KG1 (cell line): ENCODE measurements at places on chromosomes 4 and X.

DNA sequence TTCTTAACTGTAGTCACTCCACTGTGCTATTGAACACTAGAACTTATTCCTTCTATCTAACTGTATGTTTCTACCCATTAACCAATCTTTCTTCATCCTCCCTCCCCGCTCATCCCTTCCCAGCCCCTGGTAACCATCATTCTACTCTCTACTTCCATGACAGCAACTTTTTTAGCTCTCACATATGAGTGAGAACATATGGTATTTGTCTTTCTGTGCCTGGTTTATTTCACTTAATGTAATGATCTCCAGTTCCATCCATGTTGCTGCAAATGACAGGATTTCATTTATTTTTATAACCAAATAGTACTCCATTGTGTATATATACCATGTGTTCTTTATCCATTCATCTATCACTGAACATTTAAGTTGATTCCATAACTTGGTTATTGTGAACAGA, 186.5 kb downstream of the GABRB1 start:
- DNase-seq, result no peak

GRCh38 chr4:742742-743311, 37.2 kb downstream of the PCGF3 start:
- DNase-seq, result no peak

- no peak for DNase-seq
Measured at GRCh38 chr4:57405359-57405758, 295.2 kb upstream of the IGFBP7 start.

- no peak for DNase-seq
Measured at GRCh38 chrX:20472148-20472547, 205.4 kb upstream of the RPS6KA3 start.

- DNase-seq, result no peak
Measured at GRCh38 chr4:184812199-184812542, 13.6 kb downstream of the ACSL1 start.

- no peak for DNase-seq
Measured at GRCh38 chr4:74460833-74461232, 15.9 kb downstream of the AREG start.

DNA sequence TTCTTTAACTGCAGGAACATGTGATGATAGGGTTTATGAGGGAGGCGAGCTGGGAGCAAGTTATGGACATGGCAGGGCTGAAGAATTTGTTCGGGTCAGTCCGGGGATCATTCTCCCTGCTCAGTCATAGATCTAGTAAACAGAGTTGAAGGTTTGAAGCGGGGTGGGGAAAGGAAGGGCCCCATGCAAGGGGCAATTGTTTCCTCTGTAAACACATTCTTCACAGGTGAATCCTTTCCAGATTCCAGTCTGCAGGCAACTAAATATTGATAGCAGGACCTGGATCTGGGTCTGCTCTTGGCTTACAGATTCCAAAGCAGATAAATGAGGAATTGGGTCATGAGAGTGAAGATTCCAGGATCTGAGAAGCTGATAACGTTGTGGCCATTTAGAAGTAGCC, 44.3 kb upstream of the ARHGAP24 start:
- DNase-seq, result no peak

- no peak for DNase-seq
Measured at GRCh38 chr4:7116705-7117104, 48.8 kb upstream of the GRPEL1 start.

DNA sequence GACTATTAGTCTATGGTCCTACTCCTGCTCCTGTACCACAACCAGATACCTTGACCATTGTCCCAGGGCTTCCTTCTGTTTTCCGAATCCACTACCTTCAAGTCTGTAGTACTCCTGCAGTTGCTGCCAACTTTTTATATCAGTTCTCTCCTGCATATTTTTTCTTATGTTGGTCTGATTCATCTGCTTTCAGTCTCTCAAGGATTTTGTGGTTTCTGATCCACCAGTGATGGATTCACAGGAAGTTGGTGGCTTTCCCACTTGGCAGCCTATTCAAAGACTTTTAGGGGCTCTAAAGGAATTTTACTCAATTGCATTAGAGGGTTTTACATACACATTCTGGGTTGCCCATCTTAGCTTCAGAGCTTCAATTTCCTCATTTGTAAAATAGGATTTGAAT, 23.6 kb downstream of the KIF4A start:
- DNase-seq, result no peak

GRCh38 chr4:40878548-40879055, 128.8 kb downstream of the NSUN7 start:
- no peak for DNase-seq

- no peak for DNase-seq
Measured at GRCh38 chr4:118279328-118279727, 73.5 kb downstream of the PRSS12 start.

- no peak for DNase-seq
Measured at GRCh38 chr4:155617296-155617695, 49.4 kb upstream of the GUCY1A1 start.

DNA sequence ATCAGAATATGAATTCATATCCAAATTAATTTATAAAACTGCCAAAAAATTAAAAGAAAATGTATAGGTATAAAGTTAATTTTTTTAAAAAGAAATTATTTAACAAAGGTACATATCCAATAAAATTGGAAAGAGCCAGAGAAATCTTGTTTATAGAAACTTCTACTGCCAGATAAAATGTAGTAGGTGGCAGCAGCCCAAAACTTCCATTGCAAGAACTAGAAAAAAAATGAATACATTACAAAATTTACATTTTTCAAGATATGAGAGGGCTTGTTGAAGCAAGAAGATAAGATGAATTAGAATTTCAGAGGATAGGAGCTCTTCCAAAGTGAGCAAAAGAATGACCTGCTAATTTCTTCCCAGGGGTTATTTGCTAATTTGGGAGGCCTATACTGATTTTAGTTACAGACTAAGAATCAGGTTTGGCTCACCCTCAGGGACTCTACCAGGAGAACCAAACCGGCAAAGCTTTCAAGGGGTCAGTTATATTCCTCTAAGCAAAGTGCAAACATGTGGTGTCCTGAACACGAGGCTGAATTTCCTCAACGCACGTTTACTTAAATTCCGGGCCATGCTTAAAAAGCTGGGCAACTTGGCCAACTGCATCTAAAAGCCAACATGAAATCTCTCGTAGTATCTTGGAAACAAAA, 17.5 kb downstream of the ANKRD50 start:
- DNase-seq, result no peak

- no peak for DNase-seq
Measured at GRCh38 chr4:173415885-173416653, 17.2 kb upstream of the SCRG1 start.

- DNase-seq, result no peak
Measured at GRCh38 chr4:67436742-67437141, 108.6 kb downstream of the CENPC start.

GRCh38 chrX:9866633-9867032, 80.4 kb downstream of the SHROOM2 start:
- no peak for DNase-seq

GRCh38 chr4:94208918-94209317, 1.3 kb downstream of the SMARCAD1 start:
- no peak for DNase-seq

- DNase-seq, result peak; percentile 37
Measured at GRCh38 chr4:108172753-108173598, 4.2 kb upstream of the LEF1 start.

DNA sequence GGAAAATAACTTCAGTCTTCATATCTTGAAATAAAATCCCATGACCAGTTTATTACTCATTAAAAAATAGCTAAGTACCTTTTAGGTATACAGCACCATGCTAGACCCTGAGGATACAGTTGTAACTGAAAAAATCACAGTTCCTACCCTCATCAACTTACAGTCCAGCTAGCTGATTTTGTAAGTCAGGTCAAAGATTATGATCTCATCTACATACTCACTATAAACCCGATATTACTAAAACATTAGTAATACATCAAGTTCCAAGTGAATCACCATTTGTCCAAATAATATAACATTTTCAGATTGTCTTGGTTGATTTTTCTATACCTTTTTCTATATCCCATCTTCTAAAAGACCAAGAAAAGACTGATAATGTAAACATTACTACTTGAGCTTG, 333.9 kb downstream of the INPP4B start:
- no peak for DNase-seq

DNA sequence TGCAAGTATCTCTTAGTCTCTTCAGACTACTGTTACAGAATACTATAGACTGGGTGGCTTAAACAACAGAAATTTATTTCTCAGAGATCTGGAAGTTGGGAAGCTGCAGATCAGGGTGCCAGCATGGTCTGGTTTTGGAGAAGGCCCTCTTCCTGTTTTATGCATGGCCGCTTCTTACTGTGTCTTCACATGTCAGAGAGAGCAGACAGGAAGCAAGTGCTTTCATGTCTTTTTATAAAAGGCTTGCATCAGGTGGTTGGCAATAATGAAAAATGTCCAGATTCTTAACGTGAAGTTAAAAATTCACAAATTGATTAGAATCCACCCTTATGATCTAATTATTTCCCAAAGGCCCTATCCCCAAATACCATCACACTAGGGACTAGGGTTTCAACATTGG, 284.9 kb downstream of the RPA4 start:
- no peak for DNase-seq

DNA sequence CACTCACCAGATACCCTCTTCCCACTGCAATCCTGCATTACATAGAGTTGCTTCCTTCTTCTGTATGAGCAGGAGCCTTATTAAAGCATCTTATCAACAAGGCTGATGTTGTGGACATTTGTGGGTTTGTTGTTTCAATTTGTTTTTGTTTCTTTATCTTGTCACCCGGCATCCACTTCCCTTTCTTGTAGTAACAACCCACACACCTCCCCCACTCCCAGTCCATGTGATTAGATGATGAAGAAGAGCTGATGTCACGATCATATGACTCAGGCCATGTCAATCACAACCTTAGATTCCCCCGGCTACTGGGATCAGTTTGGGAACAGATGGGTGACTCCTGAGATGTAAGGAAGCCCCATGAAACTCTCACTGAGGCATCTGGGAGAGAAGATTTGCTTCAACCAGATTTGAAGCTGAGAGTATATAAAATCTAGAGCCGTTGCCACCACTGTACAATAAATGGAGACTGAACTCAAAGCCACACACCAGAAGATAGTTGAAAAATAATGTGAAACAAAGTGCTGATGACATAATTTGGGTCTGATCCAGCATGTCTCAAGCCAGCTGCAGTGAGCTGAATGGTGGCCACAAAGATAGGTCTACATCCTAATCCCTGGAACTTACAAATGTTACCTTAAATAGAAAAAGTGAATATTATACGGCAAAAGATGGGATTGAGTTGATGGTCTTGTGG, 34.1 kb upstream of the SRD5A3 start:
- DNase-seq, result no peak

DNA sequence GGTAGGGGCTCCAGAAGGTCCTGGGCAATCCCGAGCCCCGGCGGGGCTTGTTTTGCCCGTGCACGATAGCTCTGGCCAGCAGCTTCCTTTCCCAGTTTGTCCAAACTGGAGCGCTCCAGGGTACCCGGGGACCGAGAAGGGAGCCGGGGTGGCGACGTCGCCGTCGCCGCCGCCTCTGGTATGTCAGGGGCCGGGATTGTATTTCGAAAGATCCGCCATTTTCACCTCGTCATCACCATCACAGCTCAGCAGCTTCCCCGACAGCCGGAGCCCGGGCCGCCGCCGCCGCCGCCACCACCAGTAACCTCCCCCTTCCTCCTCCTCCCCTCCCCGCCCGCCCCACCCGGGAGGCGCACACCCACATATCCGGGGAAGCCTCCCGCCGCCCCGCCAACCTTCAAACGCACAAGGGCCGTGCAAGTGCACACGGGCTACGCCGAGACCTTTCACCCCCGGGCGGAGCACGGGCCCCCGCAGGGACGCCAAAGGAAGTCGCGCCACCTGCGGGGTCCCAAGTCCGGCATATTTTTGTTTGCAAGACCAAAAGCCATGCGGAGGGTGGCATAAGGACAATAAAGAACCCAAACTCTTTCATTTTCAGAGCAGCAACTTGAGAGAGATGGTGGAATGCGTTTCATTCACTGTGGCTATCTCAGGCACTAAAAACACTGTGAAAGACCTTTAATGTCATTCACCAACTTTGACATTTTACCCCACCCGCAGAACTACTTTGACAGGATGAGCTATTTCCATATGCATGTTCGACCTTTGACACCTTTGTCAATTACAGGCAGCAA, at the start of gene LIN54:
TSS of gene LIN54 (minus strand) at position 302 of the 797 bp plus-strand sequence. CDS start 25,979 bp downstream, outside the sequence.
- peak; percentile 65 for DNase-seq

GRCh38 chr4:40247350-40247749, 50.5 kb downstream of the RHOH start:
- DNase-seq, result no peak

- DNase-seq, result peak; percentile 67
Measured at GRCh38 chr4:77127215-77127614, 29.8 kb upstream of the CCNG2 start.

DNA sequence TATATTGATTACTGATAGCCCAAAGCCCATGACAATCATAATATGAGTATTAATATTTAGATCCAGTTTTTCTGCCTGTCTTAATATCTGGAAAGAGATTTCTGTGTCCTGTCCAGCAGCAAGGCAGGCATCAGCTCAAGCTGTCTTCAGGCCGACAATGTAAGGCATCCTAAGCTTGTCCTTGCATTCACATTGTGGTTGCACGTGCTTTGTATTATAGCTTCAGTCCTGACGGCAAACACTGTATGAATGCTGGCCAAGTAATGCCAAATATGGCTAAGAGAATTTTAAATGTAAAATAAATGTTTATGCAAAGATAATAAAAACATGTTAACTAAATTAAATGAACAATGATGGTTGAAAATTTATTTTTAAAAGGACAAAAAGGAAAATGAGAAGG, 255.7 kb upstream of the RPS6KA3 start:
- no peak for DNase-seq

GRCh38 chr4:109301651-109302360, 652 bp downstream of the COL25A1 start:
- no peak for DNase-seq

GRCh38 chrX:37754516-37754915, 25.3 kb upstream of the CYBB start:
- DNase-seq, result no peak

GRCh38 chrX:106692425-106693065, 34.0 kb upstream of the RNF128 start:
- DNase-seq, result no peak

DNA sequence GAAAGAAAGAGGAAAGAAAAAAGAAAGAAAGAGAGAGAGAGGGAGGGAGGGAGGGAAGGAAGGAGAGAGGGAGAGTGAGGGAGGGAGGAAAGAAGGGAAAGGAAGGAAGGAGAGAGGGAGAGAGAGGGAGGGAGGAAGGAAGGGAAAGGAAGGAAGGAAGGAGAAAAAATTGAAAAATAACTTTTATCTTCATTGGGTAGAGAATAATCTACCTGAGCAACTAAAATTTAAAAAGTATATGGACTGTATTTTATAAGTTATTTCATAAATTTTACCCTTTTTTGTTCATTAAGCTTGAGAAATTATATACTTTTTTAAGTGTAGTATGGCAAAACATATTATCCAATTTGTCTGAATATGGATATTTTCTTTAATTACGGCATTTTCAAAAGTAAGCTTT, 32.0 kb downstream of the ARSJ start:
- no peak for DNase-seq

GRCh38 chr4:16573739-16574138, 324.7 kb downstream of the LDB2 start:
- no peak for DNase-seq
